ENCODE measurements at places on chromosomes 16 and 17.

GRCh38 chr16:82979406-82980111 is 352.8 kb downstream of the CDH13 start:
- DNase-seq, result no peak

GRCh38 chr17:72187556-72187955 is 66.7 kb downstream of the SOX9 start:
- DNase-seq, result no peak

GRCh38 chr17:80311216-80311827 is 50.7 kb downstream of the RNF213 start:
- no peak for DNase-seq

GRCh38 chr16:2841606-2842339 is 11.7 kb downstream of the ZG16B start:
- no peak for DNase-seq

DNA sequence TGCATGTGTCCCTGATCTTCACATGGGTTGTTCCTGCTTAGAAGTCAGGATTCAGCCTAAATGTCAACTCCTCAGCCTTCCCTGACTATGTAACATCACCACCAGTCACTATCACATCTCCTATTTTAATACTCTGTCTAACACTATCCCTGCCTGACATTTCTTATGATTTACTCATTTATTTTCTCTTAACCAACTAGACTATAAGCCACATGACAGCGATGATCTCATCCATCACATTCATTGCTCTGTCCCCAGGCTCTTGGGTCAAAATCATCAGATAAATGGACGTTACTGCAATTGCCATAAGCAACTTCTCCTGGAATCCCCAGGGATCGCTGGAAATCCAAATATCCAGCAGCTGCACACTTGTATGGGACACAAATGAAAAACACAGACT is 15.7 kb downstream of the CDRT4 start:
- no peak for DNase-seq

DNA sequence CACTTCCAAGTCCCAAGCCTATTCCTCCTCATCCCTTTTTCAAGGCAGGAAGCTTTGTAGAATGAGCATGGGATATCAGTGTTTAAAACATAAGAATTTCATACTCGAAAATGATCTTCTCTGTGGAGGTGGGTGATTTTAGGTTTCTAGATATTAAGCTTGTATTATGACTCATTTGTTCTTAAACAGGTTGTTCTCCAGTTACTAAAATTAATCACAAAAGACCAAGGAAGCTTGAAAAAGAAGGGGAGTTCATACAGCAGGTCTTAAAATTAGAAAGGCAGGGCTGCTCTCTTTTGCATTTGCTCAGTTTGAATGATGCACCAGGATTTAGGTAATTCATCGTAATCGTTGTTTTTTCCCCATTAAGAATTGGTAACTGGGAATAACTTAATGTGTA is 208.7 kb downstream of the PRKCA start:
- DNase-seq, result no peak
